ENCODE measurements at places on chromosomes 5 and 9.

DNA sequence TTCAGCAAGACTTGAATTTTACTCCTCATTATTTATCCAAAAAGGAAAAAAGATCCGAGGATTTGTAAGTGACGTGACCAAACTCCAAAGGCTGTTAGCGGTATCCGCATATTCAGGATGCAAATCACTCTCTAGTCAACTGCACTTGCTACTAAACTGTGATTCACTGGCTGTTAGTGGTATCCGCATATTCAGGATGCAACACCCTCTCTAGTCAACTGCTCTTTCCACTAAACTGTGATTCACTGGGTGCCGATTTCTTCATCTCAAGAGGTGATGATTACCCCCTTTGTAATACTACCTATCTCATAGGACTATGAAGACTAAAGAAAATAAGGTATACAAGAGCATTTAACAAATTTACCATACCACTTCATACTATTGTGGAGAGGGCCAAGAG is 5.7 kb downstream of the MAPKAP1 start:
- no peak for DNase-seq

GRCh38 chr5:63686938-63687337 is 275.3 kb downstream of the HTR1A start:
- no peak for DNase-seq

DNA sequence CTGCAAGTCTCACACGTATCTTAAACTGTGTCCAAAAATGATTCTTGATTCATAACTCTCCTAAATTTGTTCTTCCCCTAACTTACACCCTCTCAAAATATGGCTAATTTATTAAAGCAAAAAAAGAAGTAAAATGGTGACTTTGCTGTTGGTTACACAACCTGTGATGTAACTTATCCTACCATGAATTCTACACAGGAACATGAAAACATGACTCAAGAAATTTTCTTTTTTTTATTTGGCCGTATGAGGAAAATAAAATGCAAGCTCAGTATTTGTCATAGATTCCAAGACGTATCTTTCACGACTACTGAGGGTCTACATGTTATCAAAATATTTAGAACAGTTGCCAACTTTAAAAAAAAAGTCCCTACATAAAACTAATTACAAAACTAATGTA is 9.2 kb downstream of the LIFR start:
- DNase-seq = no peak

DNA sequence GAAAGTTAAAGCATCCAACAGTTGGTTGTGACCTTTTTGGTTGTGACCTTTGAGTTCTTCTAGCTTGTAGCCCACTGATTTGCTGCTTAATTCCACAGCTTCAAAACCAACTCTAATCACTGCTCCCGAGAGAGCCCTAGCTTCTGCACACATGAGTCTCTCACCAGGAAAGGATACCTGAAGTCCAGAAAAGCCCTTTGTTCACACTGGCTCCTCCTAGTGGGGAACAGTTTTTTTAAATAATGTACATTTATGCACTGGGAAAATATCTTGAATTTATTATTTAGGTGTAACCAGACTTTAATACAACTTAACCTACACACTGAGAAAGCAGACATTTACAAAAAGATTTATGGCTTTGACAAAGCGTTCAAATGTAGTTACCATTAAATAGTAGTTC is 120.2 kb upstream of the CCDC152 start:
- no peak for DNase-seq

GRCh38 chr9:110960288-110960687 is 78.0 kb downstream of the LPAR1 start:
- DNase-seq = no peak

DNA sequence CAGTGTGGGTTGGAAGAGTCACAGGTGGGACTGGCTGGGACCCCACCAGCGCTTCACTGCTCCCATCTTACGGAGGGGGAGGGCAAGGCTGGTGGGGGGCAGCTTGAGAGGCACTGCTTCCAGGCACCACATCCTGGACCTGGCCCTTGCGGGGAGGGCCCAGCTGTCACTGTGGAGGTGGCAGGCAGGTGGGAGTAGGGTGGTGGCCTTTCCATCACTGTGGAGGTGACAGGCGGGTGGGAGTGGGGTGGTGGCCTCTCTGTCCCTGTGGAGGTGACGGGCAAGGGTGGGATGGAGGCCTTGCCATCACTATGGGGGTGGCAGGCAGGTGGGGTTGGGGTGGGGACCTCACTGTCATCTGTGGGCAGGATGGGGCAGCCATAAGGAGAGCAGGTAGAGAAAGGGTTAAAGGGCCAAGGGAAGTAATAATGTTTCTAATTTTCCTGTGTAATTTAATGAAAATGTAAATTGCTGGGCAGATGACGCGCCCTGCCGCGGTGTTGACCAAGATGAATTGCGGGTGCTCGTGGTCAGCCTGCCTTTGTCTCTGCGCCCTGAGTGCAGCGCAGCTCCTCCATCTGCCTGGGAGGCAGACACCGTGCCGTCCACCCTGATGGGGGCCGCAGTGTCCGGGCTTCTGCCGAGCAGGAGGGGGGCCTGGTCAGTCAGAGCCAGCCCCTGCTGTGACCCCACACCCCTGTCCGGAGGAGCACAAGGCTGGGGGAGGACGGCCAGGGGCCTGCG is 20.8 kb downstream of the RXRA start:
- DNase-seq = no peak

Data from posterior cingulate gyrus (tissue), 11 donors.